ENCODE measurements at places on chromosomes 3 and 15. TPM values are rescaled to one million over a fixed set of nuclear protein-coding genes. Genes with fewer than 3 reads are reported as not detected.

GREM1 gene
- total RNA-seq, result 141 TPM

RAB8B gene
- total RNA-seq, result 123 TPM

FOXP1 gene
- total RNA-seq, result 93.0 TPM

CEP63 gene
- 15.4 TPM for total RNA-seq

RGMA gene
- total RNA-seq, result 5.4 TPM

LRRIQ4 gene
- not detected for total RNA-seq

TM4SF18 gene
- total RNA-seq, result 0.44 TPM

CAND2 gene
- total RNA-seq, result 16.9 TPM

RTP3 gene
- not detected for total RNA-seq

TJP1 gene
- total RNA-seq, result 61.7 TPM

CATSPER2 gene
- 0.50 TPM for total RNA-seq

LYZL4 gene
- not detected for total RNA-seq

MLF1 gene
- total RNA-seq, result 11.9 TPM

TMC3 gene
- total RNA-seq, result not detected

SEMA3F gene
- total RNA-seq, result 7.6 TPM

RARB gene
- 15.5 TPM for total RNA-seq
